ENCODE measurements at places on chromosomes 2 and 18. TPM values are rescaled to one million over a fixed set of nuclear protein-coding genes. Genes with fewer than 3 reads are reported as not detected.

The FHOD3 gene
- 17.8 TPM for total RNA-seq

- no peak for DNase-seq
Measured at GRCh38 chr2:8174641-8175257, 507.1 kb upstream of the ID2 start.

The RNF144A gene
- total RNA-seq = 10.3 TPM

- no peak for DNase-seq
Measured at GRCh38 chr2:173903601-173904394, 61.4 kb downstream of the SP3 start.

GRCh38 chr2:230874456-230874855, 9.7 kb downstream of the ITM2C start:
- no peak for DNase-seq

DNA sequence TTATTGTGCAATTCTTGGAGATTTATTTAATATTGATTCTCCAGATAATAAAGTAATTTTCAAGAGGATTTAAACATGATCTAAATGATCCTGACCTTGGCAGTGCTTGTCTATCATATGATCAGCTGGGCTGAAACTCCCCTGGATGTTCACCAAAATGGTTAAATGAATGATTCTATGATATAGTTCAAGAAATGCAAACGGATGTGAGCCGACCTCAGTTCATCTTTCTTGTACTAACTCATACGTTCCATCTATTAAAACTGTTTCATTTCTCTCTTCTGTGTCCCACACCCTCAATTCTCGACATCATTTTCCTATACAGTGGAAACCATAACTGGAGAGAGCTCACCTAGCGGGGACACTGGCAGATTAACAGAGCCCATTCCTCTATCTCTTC, 281.7 kb upstream of the CCDC68 start:
- no peak for DNase-seq

DNA sequence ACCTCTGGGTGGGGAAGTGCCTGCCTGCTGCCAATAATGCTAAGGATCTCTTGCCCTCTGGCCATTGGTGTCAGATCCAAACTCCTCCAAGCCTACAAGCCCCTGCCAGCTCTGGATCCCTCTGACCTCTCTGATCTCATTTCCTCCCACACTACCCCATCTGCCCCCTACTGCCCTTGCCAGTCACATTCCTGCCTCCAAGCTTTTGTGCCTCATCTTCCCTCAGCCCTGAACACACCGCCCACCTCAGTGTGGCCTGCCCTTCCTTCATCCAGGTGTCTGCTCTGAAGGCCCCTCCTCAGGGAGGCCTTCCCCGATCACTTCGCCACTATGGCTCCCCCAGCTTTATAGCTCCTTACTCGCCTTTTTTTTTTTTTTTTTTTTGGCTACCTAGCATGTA, 161.0 kb upstream of the GLI2 start:
- DNase-seq = no peak

- no peak for DNase-seq
Measured at GRCh38 chr2:239552213-239552926, 151.6 kb upstream of the HDAC4 start.

- no peak for DNase-seq
Measured at GRCh38 chr2:146890491-146890890, 954.3 kb upstream of the ACVR2A start.

DNA sequence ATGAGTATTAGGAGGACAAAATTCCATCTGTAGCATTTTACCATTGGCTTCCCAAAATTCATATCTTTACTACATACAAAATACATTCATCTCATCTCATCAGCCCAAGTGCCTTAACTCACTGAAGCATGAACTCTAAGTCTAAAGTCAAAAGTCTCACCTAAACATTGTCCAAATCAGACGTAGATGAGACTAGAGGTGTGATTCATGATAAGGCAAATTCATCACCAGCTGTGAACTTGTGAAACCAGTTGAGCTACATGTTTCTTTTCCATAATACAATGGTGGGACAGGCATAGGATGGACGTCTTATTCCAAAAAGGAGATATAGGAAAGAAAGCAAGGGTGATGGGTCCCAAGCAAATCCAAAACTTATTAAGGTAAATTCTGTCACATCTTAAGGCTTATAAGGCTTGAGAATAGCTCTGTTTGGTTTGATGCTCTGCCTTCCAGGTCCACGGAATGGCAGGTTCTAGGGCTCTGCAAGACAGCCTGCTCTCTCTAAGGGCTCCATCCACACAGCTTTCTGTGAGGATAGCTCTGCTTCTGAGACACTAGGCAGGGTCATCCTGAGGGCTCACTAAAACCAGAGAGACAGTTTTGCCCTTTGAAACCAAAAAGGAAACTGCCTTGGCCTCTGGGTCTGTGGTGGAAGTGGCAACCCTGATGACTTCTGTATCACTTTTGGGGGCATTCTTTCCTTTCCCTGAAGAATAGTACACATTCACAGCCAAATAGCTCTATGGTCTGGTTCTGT, 9.6 kb downstream of the IFIH1 start:
- DNase-seq = no peak

GRCh38 chr2:198309673-198310280, 505.4 kb downstream of the PLCL1 start:
- DNase-seq = peak; percentile 44

GRCh38 chr2:23137166-23137565, 247.8 kb upstream of the KLHL29 start:
- DNase-seq = no peak

The UGT1A3 gene
- not detected for total RNA-seq

DNA sequence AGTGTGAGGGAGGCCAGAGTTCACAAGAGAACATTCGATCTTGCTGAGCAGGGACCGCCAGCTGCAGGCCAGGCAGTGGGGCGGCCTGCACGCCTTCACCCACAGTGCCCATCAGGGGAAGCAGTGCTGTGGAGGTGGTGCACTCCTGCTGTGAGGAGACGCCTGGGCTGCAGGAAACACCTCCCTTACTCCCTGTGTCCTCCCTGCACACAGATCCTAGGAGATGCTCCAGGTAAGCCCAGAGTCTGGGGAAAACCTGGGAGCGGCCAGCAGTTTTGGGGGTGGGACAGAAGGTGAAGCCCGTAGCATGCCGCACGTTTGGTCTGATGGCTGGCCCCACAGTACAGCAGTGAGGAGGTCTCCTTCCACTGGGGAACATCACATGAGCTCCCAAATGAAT, 180.8 kb upstream of the RAB6C start:
- DNase-seq = no peak

The VWC2L gene
- not detected for total RNA-seq

GRCh38 chr2:98308068-98308467, 38.2 kb upstream of the CNGA3 start:
- DNase-seq = no peak

The UGT1A7 gene
- total RNA-seq = not detected

The SCYGR4 gene
- total RNA-seq = not detected

The CD8B2 gene
- not detected for total RNA-seq

- DNase-seq = no peak
Measured at GRCh38 chr2:231449503-231450054, 14.7 kb downstream of the NCL start.

The MC5R gene
- not detected for total RNA-seq

GRCh38 chr18:70271742-70272141, 17.1 kb upstream of the SOCS6 start:
- DNase-seq = no peak

The CCDC121 gene
- 0.74 TPM for total RNA-seq

DNA sequence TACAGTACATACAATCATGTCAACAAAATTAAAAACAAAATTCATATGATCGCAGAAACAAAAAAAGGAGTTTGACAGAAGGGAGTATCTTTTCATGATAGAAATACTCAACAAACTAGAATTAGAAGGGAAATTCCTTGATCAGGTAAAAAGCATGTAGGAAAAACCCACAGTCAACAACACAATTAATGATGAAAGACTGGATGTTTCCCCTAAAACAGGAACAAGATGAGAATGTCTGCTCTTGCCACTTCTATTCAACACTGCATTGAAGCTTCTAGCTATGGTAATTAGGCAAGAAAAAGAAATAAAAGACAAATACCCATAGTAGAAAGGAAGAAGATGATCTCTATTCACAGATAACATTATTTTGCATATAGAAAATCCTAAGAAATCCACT, 87.1 kb downstream of the SRBD1 start:
- DNase-seq = no peak

The REG3G gene
- total RNA-seq = not detected

DNA sequence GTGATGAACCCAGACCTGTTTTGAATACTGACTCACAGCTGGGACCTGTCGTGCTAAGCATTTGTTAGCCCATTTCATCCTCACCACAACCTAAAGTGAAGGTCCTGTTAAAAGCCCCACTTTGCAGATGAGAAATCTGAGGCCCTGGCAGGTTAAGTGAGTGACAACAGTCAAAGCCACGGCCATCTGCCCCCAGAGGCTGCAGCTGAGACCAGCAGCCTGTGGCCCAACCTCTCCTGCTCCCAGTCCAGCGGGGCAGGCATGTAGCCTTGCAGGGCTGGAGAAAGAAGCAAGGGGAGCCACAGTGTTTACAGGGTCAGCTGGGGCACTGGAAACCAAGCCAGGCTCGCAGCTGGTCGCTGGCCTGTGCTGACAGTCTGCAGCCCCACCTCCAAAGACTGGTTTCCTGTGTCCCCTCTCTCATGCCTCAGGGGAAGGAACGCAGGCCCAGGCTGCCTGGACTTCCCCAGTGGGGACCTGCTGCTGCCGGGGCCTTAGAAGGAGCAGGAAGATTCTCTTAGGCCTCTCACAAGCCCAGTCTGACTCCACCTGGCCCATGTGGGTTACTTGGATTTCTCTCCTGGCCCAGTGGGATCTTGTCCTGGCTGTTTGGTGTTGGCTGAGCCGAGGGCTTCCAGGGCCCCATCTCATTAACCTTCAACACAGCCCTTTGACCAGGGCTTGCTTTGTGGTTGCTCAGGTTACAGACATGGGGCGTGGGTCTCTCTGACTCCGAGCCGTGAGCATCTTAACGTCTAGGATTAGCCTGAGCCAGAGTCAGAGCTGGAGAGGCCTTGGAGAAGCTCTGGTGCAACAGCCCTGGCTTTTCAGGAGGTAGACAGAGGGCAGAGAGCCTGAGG, 1.7 kb downstream of the INPP5D start:
- DNase-seq = no peak

GRCh38 chr2:162967811-162968210, 129.2 kb upstream of the KCNH7 start:
- DNase-seq = no peak

DNA sequence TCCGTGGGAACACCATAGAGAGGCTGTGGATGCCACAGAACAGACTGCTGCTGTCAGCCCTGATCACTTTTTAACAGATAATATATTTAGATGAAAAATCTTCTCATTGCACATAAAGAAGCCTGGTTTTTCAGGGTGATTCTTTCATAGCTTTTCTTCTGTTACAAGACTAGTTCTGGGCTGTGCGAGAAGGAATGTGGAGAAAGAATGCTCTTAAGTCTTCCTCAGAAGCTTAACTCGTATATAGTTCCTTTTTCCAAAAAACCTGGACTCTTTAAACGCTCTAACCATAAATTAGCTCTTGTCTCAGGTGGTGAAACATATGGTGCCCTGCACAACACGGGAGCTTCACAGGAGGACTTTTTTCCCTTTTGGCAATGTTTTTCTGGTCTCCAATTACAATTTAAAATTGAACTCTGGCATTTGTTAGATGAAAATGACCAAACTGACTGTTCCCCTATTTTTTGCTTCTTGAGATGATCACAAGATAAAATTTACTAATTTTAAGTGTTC, 125.9 kb upstream of the SMAD7 start:
- no peak for DNase-seq

The RAD51AP2 gene
- not detected for total RNA-seq

DNA sequence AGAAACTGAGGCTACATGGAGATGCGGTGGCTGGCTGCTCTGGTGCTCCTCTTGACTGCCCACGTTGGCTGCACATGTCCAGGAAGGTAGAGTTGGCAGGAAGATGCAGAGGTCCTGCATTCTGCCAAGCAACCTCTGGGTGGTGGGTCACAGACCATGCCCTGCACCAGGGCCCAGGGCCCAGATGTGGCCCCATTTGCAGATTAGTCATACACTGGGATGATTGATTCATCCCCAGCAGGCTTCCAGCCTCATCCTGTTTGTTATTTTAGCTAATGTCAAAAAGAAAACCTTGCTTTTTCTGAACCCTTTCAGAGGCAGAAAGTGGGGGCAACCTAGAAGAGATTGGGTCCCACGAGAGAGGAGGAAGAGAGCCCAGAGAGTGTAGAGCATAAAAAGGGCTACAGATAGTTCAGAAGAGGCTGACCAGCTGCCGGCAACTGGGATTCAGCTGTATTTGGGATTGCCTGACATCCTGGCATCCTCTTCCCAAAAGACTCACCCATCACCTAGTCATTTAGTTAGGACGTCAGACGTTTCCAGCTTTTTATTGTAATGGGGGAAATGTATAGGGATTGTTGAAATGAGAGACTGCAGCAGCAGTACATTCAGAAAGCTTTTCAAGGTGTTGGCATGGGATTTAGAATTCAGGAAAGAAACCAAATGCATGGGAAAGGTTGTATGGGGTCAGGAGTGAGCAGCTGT, 101.9 kb downstream of the CTIF start:
- peak; percentile 41 for DNase-seq

- DNase-seq = no peak
Measured at GRCh38 chr2:239679755-239680154, 278.9 kb upstream of the HDAC4 start.

GRCh38 chr2:119158563-119159347, at the start of gene C1QL2:
TSS of gene C1QL2 (minus strand) at chr2:119158751. CDS start at chr2:119158269, 482 bp downstream.
- peak; percentile 26 for DNase-seq

The RNF103 gene
- 5.8 TPM for total RNA-seq

The DDX1 gene
- total RNA-seq = 134 TPM

- no peak for DNase-seq
Measured at GRCh38 chr2:98801286-98801685, 70.4 kb upstream of the MGAT4A start.

DNA sequence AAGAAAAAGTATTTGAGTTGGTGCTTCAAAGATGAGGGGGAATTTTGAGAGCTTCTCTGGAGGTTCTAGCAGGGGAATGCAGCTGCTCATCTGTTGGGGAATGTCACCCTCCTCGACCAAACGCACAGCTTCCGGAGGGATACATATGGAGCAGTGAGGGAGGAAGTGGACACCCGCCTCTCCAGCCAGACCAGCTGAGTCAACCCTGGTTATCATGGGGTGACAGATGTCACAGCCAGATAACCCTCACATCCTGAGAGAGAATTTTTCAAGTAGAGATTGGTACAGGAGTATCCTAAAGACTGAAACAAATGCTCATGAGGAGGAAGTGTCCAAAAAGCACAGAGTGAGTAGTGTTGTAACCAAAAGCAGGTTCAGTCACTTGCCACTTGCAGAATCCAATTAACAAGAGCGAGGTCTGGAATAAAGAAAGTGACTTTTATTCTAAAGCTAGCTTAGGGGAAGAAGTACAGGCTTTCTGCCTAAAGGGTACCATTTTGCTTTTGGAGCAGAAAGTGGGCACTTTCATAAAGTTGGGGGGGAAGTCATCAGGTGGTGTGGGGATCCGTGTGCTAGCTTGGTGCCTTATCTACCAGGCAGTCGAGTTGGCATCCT, 395.2 kb downstream of the RAD51AP2 start:
- DNase-seq = no peak

DNA sequence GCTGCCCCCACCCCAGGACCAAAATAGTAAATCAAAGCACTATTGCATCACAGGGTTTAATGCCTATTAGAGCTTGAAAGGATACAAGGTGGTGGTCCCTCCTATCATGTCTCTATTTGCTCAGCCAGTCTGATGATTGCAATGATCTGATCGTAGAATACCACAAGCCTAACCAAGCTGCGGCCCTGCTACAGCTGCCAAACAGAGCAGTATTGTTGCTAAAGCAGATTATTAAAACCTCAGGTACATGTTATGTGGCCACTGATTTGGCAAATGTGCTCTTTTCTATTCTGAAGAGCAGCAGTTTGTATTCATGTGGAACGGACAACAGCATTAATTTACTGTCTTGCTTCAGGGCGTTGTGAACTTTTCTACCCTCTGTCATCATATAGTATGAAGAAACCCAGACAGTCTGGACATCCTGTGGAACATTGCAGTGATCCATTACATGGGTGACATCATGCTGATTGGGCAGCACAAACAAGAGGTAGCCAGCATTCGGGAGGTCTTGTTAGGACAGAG, 8.4 kb upstream of the VAPA start:
- DNase-seq = no peak
